ENCODE measurements at places on chromosomes 5 and 9.

DNA sequence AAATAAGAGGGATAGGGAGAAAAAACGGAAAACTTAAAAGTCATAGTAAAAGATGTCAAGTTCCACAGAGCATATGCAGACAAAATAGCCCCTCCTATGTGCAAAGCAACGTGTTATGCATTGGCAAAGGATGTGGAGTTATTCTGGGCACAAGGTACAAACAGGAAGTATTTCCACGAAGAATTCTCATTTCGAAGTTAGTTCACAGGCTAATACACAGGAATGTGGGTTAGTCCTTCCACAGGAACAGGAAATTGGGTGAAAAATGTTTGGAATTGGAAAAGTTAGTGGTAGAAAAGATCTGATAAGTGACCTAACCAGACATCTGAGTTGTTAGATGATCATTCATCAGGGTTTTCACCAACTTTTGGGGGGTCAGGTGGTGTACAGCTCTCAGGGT lies 326.6 kb downstream of the EBF1 start:
- DNase-seq, result no peak

- no peak for DNase-seq
Measured at GRCh38 chr5:83246071-83246470, 168.7 kb downstream of the XRCC4 start.

- DNase-seq, result no peak
Measured at GRCh38 chr5:171221916-171222315, 87.1 kb upstream of the TLX3 start.

DNA sequence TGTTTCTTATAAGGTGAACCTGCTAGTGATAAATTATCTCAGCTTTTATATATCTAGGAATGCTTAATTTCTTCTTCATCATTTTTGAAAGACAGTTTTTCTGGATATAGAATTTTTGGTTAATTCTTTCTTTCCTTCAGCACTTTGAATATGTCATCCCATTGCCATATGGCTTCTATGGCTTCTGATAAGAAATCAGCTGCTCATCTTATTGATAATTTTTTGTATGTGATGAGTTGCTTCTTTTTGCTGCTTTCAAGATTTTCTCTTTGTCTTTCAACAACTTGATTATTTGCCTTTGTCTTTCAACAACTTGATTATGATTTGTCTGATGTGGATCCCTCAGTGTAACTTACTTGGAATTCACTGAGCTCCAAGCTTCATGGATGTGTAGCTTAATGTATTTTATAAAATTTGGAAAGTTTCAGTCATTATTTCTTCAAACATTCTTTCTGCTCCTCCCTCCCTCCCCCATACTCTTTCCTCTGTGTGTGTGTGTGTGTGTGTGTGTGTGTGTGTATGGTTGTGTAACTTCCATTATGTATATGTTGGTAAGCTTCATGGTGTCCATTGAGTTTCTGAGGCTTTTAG lies 243.9 kb downstream of the TLE1 start:
- no peak for DNase-seq

- no peak for DNase-seq
Measured at GRCh38 chr5:32206509-32207354, 32.6 kb upstream of the GOLPH3 start.

DNA sequence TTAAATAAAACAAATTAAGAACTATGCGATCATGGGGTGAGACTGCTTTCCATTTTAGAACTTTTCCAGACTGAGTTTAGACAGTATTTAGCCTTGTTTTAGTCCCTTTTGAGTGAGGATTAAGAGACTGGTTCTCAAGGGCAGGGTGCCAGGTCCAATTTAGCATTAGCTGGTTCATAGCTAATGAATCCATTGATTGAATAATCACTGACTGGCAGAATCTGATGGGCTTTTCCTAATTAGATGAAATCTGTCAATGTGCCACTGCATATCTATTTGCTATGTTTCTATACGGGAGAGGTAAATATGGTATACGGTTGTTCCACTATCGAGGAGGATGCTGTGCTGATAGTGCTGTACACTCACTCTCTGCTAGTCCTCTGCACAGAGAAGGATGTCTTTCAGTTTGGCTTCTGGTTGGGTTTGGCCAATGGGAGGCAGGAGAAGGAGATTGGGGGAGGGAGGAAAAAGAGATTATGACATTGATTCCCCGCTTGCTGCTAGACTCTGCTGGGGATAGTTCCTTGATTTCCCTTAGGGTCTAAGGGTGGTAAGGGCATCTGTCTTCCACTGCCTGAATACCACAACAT lies 496.6 kb downstream of the CTNND2 start:
- no peak for DNase-seq

DNA sequence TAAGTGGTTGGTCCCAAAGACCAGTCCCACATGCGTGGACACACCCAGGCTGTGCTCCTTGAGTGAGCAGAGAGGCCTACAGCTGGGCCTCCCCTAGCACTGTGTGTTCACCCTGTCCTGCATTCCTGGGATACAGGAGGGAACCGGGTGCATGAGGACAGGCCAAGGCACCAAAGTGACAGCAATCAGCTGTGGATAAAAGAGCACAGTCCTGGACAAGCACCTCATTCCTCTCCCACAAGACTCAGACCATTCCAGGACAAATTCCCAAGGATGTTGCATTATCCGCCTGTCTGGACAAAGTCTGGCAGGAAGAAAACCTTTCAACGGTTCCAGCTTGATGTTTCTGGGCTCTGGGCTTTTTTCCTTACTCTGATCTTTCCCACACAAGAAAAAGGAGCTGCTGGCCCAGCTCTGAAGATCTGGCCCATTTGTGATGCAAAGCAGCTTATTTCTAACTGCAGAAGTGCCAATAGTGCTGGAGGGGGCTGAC lies 273.2 kb downstream of the ENC1 start:
- DNase-seq, result no peak

- no peak for DNase-seq
Measured at GRCh38 chr9:111094433-111094924, 56.2 kb upstream of the LPAR1 start.

GRCh38 chr5:115417076-115417475 lies 120.6 kb upstream of the CCDC112 start:
- DNase-seq, result no peak

DNA sequence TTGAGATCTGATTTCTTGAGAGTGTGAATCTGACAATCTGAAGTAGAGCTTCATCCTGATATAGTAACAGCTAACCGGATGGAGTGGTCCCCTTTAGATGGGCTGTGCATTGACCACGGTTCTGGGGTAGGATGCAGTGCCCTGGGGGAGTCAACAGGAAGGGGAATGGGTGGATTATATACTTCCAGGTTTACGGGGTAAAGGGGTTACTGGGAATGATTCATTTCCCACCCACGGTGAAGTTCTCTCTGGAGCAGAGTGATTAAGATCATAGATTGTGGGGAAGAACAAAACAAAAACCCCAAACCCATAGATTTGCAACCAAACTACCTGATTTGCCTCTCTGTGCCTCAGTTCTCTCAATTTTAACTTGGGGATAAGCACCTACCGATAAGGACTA lies 1.5 kb upstream of the B4GALT7 start:
- DNase-seq, result no peak

GRCh38 chr9:91660521-91660920 lies 236.9 kb upstream of the NFIL3 start:
- DNase-seq, result no peak

- no peak for DNase-seq
Measured at GRCh38 chr5:120528609-120529008, 64.5 kb downstream of the PRR16 start.

DNA sequence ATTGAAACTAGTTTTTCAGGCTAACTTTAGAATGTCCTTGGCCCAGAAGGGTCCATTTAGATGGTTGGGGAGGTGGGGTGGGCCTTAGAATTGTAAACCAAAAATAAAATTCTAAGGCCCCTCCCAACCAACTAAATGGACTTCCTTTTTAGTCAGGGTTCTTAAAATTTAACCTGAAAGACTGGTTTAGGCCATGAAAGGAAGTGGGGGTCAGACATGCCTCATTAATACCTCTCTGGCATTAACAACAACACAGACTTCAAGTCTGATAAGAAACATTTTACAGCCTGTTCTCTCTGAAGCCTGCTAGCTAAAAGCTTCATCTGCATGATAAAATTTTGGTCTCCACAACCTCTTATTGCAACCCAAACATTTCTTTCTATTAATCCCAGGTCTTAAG lies 65.5 kb upstream of the TNC start:
- DNase-seq, result no peak

GRCh38 chr9:70256123-70256551 lies 2.6 kb upstream of the SMC5 start:
- DNase-seq, result no peak

DNA sequence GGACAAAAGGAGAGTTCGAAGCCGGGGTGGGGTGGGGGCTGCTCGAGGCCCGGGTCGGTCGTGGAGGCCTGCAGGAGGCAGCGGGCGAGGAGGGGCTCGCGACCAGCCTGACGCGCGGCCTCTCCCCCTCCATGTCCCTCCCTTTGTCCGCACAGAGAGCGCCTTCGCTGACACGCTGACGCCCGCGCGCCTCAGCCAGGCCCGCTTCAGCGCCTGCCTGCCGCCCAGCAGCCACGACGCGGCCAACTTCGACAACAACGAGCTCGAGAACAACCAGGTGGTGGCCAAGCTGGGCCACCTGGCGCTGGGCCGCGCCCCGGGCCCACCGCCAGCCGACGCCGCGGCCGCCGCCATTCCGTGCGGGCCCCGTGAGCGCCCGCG lies 42.2 kb downstream of the NEURL1B start:
- no peak for DNase-seq

- no peak for DNase-seq
Measured at GRCh38 chr5:4777435-4777834, 362.7 kb upstream of the ADAMTS16 start.

DNA sequence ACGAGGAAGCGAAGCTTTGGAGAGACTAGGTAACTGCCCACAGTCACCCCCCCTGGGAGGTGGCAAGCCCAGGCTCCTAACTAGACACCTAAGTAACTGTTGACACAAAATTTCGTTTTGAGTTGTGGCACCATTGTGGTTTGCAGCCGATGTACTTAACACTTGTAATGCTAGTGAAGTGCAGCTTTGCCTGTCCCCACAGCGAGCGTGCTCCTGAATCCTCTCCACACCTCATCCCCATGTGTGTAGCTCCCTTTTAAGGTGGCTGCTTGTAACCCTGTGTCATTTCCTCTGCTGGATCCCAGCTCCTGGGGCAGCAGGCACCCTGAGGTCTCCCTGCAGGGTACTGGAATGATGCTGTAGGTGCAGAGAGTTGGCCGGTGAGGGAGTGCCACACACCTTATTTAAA lies 114.9 kb downstream of the TRIO start:
- no peak for DNase-seq

DNA sequence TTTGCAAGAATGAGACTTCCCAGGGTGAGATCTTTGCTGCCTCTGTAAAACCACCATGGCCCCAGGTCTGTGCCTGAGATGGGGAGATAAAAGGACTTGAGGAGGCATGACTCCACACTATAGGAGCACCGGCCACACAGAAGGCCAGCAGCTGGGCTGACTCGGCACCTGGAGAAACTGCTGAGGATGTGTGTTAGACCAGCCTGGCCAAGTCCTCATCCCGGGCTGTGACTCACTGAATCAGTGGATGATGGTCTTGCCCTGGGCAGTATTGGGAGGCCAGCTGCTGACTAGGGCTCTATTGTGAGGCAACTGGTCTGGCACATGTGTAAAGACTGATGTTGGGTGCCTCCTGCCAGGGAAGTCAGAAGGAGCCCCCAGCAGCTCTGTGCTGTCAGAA lies 286.2 kb downstream of the ACTL7B start:
- DNase-seq, result no peak

DNA sequence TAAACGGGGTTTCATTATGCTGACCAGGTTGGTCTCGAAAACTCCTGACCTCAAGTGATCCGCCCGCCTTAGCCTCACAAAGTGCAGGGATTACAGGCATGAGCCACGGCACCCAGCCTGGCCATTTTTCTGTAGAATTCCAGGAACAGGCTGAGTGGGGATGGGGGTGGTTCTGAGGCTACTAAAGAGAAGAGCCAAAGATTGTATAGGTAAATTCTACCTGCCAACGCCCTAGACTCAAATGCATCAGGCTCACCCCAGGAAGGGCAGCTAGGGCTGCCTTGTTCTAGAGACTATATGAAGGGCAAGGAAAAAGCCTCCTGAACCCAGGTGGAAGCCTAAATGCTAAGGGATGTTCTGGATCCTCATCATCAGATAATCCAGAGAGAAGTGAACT lies 1.6 kb upstream of the C5orf52 start:
- DNase-seq, result no peak

DNA sequence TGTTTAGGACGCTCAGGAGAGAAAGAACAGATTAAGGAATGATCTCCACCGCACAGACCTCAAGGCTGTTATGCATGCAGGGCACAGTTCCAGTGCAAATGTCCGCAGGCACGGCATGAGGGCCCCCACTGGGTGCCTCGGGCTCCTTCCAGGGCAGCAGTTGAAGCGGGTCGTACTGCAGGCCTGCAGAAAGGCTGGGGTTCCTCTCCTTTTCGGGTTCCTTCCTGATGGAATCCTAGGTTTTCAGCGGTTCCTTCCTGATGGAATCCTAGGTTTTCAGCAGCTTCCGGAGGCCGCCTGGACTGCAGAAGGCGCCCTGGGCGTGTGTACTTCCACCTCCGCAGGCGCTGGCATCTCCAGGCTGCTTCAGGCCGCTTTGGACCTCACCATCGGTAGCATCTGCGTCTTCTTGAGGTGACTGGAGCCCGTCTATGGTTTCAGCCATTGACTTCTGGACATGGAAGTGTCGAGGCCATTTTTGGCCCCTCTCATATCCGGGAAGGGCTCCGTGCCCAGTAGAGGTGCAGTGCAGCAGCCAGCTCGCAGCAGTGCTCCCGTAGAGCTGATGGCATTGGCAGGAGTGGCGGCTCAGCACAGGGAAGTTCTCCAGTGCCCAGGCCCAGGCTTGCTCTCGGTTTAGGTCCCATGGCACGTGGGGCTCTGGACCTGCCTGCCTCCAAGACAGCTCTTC lies 5.6 kb upstream of the MGAT4B start:
- DNase-seq, result no peak

- no peak for DNase-seq
Measured at GRCh38 chr9:16174915-16175314, 622.1 kb downstream of the CCDC171 start.

DNA sequence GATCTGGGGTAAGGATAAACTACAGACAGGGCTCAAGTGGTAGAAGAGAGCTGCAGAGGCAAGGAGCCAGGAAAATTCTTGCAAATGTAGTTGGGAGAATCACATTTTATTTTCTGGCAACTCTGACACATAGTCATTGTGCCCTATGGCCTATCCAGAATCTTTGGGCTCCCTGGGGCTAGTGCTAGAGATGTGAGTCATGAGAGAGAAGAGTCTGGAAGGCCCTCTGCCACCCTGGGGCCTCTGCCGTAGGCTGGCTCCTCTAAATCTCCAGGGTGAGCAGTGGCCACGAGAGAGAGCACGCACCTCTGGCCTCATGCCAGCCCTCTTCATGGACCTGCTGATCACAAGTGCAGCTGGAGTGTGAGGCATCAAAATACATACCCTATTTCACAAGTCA lies 74.3 kb upstream of the SSBP2 start:
- DNase-seq, result no peak

- DNase-seq, result no peak
Measured at GRCh38 chr5:104018299-104018698, 455.7 kb upstream of the NUDT12 start.

- DNase-seq, result no peak
Measured at GRCh38 chr9:113530022-113530635, 66.6 kb downstream of the RGS3 start.

GRCh38 chr5:135553688-135554462 lies 18.1 kb upstream of the NEUROG1 start:
- DNase-seq, result no peak

- no peak for DNase-seq
Measured at GRCh38 chr5:135501965-135502364, 33.8 kb downstream of the NEUROG1 start.
